IPS DF 19.7 (cell line): ENCODE measurements at places on chromosomes 16 and 17.

- no peak for DNase-seq
These were observed 287.2 kb upstream of the HSBP1 start for GRCh38 chr16:83520596-83520995.

- DNase-seq = no peak
These were observed 5.4 kb downstream of the DVL2 start for GRCh38 chr17:7228920-7229319.

DNA sequence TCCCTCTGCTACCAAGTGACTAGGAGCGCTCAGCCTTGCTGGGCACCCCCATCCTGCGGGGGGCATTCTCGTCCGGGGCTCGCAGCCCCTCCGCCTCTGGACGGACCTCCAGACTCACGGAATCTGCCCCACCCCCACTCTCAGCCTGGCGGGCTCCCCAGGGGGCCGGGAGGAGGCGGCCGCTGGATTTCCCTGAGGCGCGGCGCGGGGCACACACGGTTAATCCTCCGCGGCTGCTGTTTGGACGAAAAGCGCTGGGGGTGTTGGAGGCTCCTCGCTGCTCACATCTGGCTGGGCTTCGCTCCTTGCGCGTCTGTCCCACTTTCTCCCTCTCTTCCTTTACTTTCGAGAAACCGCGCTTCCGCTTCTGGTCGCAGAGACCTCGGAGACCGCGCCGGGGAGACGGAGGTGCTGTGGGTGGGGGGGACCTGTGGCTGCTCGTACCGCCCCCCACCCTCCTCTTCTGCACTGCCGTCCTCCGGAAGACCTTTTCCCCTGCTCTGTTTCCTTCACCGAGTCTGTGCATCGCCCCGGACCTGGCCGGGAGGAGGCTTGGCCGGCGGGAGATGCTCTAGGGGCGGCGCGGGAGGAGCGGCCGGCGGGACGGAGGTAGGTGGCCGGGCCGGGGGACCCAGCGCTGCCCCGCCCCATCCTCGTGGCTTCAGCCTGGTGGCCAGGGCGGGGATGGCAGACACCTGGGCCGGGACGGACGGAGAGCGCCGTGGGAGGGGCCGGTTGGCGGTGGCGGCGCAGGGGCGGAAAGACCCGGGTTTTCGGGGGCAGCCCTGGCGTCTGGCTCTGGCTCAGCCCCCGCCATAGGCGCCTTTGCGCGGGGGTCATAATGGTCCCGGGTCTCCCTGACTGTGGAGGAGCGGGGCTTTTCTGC is at the start of gene C1QTNF1:
C1QTNF1 (plus strand) TSS at position 284 of the 886 bp plus-strand sequence. CDS start 19,800 bp downstream, outside the sequence.
- no peak for DNase-seq

- DNase-seq = no peak
These were observed 1.4 kb downstream of the PHF23 start for GRCh38 chr17:7237761-7238419.

GRCh38 chr17:41520821-41521521 is 2.3 kb upstream of the KRT15 start:
- DNase-seq = no peak

DNA sequence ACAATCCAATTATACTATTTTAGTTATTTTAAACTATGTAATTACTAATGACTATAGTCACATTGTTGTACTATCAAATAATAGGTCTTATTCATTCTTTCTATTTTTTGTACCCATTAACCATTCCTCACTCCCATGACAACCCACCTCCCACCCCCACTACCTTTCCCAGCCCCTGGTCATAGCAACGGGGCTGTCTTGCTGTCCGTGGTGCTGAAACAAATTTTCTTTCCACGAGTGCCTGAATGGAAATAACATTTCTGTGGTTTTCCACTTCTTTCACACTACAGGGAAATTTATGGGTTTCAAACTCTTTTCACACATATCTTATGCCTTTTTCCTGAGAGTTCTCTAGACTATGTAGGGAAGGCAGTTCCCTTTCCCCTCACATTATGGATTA is 326.6 kb downstream of the PHKB start:
- DNase-seq = no peak

DNA sequence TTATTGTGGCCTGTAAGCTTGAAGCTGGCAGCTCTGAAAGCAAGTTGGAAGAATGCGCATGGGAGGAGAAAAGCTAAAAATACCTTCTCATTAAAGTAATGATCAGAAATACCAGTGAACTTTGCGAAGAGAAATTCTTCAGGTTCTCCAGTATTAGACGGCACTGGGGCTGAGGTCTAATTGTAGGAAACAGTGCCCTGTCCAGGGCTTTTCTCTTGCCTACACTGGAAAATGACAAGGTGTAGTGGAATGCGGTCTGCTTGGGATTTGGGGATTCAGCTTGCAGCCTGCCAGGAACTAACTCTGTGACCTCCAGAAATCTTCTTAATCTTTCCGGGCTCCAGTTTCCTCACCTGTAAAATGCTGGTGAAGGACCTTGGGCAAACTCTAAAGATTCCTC is 53.3 kb upstream of the KCNJ16 start:
- DNase-seq = no peak
